Heart right ventricle (tissue), 16 donors: ENCODE measurements at places on chromosomes 2 and 18. TPM values are rescaled to one million over a fixed set of nuclear protein-coding genes. Genes with fewer than 3 reads are reported as not detected.

Gene BBS5
- 9.1 TPM for total RNA-seq

Gene DYSF
- 60.8 TPM for total RNA-seq

Gene KCNJ3
- 2.6 TPM for total RNA-seq

Gene SLC4A5
- 1.5 TPM for total RNA-seq

Gene PAX8
- 0.20 TPM for total RNA-seq

Gene CASP10
- total RNA-seq: 5.0 TPM

Gene PUM2
- 75.5 TPM for total RNA-seq

Gene LRRTM1
- not detected for total RNA-seq

Gene CPLX4
- not detected for total RNA-seq

Gene COLEC12
- total RNA-seq: 5.3 TPM

Gene SPATA3
- total RNA-seq: not detected

Gene GREB1
- 7.5 TPM for total RNA-seq

Gene RUFY4
- not detected for total RNA-seq

Gene UGT1A10
- total RNA-seq: not detected

Gene TANC1
- total RNA-seq: 69.3 TPM

Gene NEURL3
- total RNA-seq: not detected

Gene FAM98A
- 68.0 TPM for total RNA-seq

Gene TPO
- total RNA-seq: 3.6 TPM

Gene CNTNAP5
- total RNA-seq: not detected

Gene SSB
- total RNA-seq: 48.0 TPM

Gene SNTG2
- 2.2 TPM for total RNA-seq

Gene CDKL4
- 0.49 TPM for total RNA-seq

Gene ATP6V1B1
- not detected for total RNA-seq

Gene MEP1B
- not detected for total RNA-seq

Gene ALLC
- total RNA-seq: not detected

Gene FANCL
- 10.7 TPM for total RNA-seq

Gene SLC38A11
- 1.4 TPM for total RNA-seq

Gene CNOT9
- 22.1 TPM for total RNA-seq

Gene SLC23A3
- total RNA-seq: 0.62 TPM

Gene TTR
- not detected for total RNA-seq

Gene TGOLN2
- 66.4 TPM for total RNA-seq

Gene CFLAR
- total RNA-seq: 171 TPM

Gene CYTIP
- 1.8 TPM for total RNA-seq

Gene ABCG5
- not detected for total RNA-seq

Gene PCGF1
- total RNA-seq: 10.7 TPM

Gene UGT1A8
- total RNA-seq: not detected

Gene SERPINB13
- total RNA-seq: not detected

Gene CNDP1
- not detected for total RNA-seq

Gene SLC9A4
- not detected for total RNA-seq
